ENCODE measurements at places on chromosomes 6 and 20.
A peak's percentile ranks its signal among the peaks of the same experiment; 100 is the strongest.

- DNase-seq: no peak
These were observed 585.6 kb downstream of the DHX35 start for GRCh38 chr20:39547546-39548408.

GRCh38 chr20:33423141-33423834, 20.3 kb downstream of the SNTA1 start:
- peak; percentile 92 for DNase-seq

DNA sequence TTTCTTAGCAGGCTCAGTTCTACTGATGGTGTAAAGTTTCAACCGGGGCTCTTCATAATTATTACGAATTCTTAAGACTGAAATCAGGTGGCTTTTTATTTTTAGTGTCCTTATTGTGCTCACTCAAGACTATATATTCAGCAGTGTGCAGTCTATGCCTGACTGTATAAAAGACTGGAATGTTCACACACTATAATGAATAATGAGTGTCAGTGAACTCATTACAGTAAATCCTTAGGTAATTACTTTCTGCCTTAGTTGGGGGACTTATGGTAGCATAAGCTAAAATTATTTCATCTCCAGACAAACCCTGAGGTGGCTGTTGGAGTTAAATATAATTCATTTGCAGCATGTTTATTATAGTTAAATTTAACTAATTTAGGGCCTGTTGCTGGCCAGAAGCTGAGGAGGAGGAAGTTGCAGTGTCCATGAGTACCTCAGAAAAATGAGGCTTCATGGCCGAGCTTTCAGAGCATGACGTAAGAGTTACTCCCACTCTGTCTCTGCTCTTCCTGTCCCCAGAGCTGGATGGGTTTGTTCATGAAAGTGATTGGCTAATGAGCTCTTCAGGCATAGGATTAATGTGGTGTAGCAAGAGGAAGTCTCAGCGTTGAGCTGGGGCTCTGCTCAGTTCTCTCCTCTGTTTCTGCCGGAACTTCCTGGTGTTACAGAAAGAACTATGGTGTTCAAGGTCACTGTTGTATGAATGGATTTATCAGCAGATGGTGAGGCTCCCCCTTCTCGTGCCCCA, 335.7 kb downstream of the NRN1 start:
- no peak for DNase-seq

DNA sequence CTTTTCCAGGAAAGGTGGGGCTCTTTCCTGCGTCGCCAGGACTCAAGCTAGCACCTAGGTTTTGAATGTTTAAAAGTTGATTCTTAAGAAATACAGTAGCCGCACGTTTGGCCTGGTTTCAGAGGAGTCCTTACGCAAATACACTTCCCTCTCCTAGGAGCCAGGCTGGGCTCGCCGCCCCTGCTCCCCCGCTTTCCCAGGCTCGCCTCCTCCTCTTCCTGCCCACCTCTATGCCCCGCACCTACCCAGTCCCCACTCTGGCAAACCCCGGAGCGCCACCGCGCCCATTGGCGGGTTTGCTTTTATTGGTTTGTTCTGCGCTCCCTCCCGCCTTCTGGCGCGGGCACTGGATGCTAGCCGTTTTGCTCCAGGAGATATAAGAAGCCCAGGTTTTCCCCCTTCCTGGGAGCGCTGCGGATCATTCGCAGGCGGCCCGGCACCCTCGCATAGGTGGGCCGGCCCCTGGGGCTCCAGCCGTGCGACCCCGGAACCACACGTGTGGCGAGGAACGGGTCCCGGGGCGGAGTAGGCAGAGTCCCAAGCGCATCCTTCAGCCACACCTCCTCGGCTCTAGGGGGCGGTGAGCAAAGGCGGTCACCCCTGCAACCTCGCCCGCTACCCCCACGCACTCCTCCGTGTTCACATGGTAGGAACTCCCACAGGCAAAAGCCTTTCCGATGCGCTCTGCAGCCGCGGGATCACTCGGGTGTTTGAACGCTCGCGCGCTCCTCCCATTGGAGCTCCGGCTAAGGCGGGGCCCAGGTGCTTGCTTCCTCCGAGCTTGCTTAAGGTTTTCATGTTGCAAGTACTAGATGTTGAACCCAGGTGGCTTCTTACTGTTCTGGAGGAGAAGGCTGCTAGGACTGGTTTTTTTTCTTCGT, 119.0 kb downstream of the RTN4IP1 start:
- DNase-seq: peak; percentile 62

- no peak for DNase-seq
These were observed 310.4 kb upstream of the MOCS1 start for GRCh38 chr6:40244699-40245098.

GRCh38 chr6:32969685-32970412, 1.5 kb downstream of the BRD2 start:
- DNase-seq: peak; percentile 96

DNA sequence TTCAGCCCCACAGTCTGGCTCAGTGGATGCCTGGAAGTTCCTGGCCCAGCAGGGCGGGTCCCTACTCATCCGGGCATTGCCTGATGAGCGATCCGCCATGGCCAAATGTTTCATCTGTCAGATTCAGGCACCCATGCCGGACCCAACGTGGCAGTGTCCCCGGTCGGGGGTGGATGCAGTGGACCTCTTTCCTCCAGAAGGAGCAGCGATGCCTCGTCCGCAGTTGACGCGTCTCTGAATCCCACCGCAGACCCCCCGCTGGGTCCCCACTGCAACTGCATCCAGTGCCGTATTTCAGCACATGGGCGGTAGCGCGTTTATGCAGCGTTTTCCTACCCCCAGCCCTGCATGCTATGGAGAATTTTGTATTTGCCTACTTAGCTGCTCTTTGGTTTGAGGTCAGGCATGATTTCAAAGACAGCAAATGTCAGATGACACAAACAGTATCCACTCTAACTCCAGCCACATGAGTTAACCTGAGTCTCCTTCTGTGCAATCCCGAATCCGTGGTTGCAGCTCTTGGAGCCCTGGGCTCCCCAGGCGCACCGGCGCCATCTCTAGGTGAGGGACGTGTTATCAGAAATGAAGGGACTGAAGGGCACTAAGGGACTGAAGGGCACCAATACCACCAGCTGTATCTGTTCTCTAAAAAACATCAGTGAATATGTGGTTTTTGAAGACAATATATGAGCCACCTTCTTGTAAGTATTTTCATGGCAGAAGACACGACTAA, 72.6 kb upstream of the THBS2 start:
- peak; percentile 75 for DNase-seq

DNA sequence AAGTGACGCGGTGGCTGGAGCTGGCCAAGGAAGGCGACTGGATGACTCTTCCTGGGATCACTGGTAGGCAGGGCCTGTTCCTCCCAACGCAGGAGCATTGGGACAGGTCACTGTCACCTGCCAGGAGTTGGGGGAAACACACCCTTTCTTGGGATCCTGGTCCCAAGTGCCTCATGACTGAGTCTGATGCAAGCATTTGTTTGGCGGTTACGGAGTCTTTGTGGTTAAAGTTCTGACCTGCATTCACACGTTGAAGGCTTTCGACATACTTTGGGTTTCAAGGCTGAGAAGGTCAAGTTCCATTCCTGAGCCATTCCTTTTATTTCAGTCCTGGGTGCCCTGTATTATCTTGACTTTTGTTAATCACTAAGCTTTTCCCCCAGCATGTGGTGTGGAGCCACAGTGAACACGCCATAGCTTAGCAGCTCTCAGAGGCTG, 6.0 kb downstream of the PNLDC1 start:
- DNase-seq: peak; percentile 6

- DNase-seq: no peak
These were observed 435.5 kb upstream of the NRSN1 start for GRCh38 chr6:23690453-23691049.

DNA sequence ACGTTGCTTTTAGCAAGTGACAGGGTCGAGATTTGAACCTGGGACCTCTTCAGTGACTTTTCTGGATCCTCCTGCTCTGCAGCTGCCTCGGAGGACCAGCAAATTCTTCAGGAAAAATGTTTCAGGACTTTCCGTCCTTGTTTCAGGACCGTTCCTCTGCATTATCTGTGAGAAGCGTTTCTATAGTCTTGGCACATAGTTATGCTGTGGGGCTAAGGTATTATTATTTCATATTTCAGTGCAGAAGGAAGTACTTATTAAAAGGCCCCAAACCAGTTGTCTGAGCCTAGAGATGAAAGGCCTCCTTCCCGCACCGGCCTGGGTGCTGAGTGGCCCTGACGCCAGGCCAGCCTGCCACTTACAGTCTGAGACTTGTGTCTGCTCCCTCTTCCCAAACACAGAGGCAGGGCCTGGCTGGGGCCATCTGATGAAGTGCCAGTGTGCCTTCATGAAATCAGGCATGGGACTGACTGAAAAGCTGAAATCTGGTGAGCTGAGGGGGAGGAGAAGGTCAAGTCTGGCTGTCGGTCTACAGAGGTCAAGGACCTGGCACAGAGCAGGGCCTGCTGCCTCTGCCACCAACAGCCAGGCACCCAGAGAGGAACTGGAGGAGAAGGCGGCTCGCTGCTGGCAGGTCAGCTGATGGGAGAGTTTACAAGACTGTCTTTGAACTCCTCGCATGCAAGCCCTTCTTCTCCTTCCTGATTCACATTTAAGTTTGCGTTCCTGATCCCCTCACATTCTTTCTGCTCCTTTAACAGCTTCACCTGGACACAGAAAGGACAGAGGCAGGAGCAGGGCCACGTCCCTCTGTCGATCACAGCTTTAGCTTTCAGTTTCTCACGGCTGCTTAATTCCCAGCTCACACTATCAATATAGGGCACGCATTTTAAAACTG, 8.9 kb upstream of the QKI start:
- DNase-seq: no peak

- no peak for DNase-seq
These were observed 22.9 kb upstream of the RTF2 start for GRCh38 chr20:56445540-56445939.

DNA sequence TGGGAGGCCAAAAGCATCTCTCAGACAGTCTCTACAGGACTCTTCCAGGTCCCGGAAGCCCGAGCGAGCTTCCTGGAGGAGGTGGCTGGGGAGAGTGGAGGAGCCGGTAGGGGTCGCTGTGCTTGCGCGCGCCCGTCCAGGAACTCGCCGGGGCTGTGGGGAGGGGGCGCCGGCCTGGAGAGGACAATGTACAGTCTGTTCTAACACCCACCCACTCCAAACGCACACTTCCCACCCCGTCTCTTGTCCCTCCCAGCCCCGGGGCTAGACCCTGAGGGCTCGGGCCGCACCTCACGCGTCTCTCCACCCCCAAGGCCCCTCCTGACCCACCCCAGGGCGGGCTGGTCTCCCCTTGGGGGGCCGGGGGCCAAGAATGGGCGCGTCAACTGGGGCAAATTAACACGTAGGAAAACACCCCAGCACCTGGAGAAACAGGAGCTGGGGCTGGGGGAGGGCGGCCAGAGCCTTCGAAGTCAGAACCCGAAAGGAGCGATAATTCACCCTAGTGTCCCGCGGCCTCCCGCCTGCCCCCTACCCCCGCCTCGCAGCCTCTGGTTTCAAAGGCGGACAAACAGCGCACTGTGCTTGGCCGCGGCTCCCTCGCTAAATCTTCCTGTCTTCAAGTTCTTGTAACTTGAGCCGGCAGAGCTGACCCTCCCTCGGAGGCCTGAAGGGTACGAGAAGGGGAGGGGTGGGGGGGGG, 103.2 kb upstream of the FOXP4 start:
- DNase-seq: no peak

DNA sequence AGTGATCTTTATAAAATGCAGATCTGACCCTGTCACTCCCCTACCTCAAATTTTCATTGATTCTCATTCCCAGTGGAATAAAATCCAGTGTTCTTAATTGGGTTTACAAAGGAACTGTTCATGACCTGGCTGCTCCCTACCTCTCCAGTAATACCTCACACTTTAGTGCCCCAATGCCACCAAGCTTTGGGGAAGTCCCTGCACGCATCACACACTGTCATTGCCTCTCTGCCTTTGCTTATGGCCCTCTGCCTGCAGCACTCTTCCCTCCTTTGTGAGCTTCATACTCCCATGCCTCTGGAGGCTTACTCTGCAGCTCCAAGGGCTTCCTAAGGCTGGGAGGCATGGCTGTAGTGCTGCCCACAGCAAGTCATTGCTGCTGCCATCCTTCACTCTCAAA, 57.4 kb downstream of the TMC2 start:
- no peak for DNase-seq

GRCh38 chr6:127471379-127472255, 12.4 kb upstream of the KIAA0408 start:
- peak; percentile 33 for DNase-seq

GRCh38 chr6:109308018-109308492, 74.2 kb downstream of the CD164 start:
- DNase-seq: peak; percentile 96

- no peak for DNase-seq
These were observed 2.7 kb downstream of the CDC5L start for GRCh38 chr6:44390158-44390683.

DNA sequence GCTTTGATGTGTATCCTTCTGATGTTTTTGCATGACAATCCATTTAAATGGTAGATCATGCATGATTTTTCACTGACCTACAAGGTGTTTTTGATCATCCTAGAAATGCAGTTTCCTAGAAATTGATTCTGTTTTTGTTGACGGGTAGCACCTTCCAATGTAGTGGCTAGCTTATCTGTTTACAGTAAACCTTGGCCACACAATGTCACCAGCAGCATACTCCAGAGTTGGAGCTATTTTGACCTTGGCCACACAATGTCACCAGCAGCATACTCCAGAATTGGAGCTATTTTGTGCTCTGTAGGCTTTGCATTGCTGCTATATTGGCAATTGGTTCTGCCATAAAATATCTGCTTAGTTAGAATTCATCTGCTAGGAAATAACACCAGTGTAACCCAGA, 74.6 kb upstream of the NAA20 start:
- no peak for DNase-seq

- no peak for DNase-seq
These were observed 101.2 kb downstream of the MYO6 start for GRCh38 chr6:75850026-75850833.

- no peak for DNase-seq
These were observed 98.1 kb downstream of the DNAH8 start for GRCh38 chr6:38813041-38813823.

DNA sequence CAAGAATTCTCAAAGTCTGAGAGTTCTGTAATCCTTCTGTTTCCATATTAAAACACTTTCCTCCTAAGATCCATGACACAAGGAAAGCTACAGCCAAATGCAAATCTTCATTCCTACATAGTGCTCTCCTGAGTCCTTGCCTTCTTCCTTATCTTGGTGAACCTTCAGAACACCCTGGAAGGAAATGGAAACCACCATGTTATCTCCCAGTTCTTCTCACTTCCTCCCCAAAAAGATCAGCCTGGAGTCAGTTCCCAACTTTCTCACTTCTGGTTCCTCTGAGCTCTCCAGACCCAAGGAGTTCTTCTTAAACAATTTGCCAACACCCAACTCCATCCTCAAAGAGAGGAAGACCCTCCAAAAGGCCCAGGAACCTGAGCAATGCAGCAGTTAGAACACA, 193.3 kb upstream of the CCN2 start:
- no peak for DNase-seq

GRCh38 chr20:38692436-38693411, 31.6 kb upstream of the SLC32A1 start:
- peak; percentile 59 for DNase-seq

DNA sequence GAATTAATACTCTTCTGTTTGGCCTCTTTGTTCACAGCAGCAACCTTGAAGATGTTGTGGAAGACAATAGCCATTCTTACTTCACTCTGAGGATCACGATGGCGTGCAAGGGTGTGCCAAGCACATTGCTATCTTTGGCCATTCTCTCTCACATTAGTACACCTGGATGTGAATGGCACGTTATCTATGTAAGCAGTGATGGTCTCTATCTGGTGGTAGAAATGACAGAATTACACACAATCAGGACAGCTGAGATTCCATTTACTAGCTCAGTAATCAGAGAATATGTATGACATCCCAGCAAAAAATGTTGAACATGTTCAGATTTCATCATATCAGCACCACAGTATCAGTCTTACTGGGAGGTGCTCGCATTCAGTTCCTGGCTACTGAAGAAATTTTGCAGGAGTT, 116.2 kb downstream of the LCA5 start:
- DNase-seq: peak; percentile 85
